ENCODE measurements at places on chromosomes 6 and 20.

GRCh38 chr6:30940361-30940986 is at the start of gene MUCL3:
MUCL3 (plus strand) TSS chr6:30940973; CDS start chr6:30941000, 27 bp downstream.
- DNase-seq, result no peak

DNA sequence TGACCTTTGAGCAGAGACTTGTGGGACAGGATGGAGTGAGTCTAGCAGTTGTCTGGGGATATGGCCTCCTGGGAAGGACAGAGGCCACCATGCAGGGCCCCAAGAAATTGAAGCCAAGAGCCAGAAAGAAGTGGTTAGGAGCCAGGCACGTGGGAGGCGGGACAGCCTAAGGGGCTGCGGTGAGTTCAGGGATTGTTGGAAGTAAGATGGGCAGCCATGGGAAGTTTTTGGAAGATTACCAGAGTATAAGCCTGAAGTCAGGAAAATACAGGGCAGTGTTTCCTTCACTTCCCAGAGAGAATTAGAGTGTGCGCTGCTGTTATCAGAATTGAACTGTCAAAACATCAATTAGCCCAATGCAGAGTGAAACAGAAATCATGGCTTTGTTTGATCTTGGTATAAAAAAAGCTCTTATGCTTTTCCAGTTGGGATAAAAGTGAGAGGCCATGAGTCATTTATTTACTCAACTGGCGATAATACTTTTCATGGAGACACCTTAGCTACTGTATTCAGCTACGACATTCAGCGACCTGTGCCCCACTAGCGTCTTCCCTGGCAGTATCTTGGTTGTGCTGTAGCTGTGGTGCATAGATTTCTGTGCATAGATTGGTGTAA is 66.9 kb downstream of the PHACTR2 start:
- DNase-seq, result peak; percentile 25

DNA sequence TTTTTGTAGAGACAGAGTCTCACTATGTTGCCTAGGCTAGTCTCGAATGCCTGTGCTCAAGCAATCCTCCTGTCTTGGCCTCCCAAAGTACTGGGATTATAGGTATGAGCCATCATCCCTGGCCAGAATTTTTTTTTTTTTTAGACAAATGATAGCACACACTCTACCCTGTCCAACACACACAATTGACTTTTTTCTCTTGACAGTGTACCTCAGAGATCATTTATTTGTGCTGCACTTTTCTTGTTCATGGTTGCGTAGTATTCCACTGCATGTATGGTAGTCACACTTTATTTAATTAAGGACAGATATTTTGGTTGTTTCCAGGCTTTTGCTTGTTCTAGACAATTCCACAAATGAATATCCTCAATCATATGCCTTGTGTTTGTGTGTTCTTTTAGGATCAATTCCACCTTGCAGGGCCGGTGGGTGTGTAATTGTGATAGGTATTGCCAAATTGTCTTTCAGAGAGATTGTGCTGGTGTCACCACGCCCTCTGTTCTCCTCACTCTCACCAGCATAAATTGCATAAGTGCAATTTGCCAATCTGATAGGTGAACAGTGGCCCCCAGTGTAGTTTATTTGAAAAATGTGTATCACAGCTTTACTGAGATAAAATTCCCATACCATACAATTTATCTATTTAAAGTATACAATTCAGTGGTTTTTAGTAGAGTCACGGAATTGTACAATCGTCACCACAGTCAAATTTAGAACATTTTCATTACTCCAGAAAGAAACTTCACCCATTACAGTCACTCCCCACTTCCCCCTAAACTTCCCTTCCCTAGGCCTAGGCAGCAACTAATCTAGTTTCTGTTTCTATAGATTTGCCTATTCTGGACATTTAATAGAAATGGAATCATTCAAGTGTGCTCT is 20.1 kb downstream of the SRC start:
- no peak for DNase-seq

- no peak for DNase-seq
Measured at GRCh38 chr6:169166896-169167580, 86.6 kb downstream of the THBS2 start.

DNA sequence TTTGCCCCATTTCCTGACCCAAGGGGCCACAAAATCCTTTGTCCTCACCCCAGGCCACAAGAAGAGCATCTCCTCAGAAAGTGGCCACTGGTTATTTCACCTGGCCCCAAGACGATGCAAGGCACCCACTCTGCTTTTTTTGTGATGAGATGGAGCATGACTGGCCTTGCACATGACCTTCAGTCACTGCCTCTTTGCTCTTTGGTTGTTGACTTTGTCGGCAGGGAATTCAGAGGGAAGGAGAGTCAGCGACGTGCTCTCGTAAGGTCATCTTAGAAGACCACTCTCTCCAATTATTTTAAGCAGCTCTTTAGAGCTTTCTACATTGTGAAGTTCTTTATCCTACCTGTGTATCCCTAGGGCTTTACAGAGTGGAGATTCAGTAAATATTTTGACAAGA is 306.7 kb downstream of the PLCB1 start:
- no peak for DNase-seq

GRCh38 chr6:134732763-134733162 is 217.1 kb downstream of the ALDH8A1 start:
- no peak for DNase-seq

GRCh38 chr6:108699290-108700041 is 138.7 kb downstream of the FOXO3 start:
- DNase-seq, result no peak

GRCh38 chr20:51745804-51746203 is 22.4 kb downstream of the ATP9A start:
- no peak for DNase-seq

DNA sequence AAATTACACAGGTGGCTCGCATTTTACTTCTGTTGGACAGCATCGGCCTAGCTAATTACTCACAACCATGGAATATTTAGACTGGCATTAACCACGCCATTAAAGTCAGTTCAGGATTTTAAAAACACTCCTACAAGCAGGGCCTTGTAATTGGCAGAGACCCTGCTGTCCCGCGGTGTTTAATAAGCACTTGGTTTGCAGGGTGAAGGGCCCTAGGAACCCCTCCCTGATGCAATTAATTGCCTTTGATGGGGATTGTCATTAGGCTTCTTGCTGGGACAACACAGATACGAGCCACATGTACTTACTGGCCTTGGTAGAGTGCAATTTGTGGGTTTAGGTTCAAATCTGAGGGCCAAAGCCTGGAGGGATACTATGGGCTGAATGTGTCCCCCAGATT is 7.8 kb upstream of the VSTM2L start:
- no peak for DNase-seq

DNA sequence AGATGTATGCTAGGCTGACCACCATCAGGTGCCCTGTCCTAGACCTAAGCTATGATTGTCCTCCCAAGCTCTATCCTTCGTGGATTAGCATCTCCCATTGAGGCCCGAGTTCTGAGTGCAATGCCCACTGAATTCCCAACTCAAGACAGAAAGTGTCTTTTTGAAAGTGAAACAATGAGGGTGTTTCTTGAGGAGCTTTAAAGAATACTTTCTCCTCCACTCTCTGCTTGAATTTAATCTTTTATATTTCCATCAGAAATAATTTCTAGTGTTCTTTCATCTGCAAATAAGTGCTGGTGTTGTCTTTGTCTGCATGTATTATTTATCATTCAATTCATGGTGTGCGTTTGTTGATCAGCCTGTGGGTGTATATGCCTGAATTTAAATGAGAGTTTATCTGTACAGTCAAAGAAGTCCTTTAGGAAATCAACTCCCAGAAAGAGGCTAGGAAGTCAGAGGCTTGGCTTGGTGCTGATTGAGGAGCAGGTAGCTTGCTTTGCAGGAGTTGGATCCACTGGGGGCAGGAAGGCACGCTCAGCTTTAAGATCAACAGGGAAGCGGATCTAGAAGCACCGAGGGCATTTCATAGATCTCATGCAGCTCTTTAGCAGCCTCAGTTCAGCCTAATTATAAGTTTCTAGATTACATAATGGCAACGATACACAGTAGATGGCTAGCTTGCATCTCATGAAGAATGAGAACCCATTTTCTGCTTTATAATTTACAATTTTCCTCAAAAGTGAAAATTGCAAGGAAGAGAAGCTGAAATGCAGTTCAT is 36.0 kb upstream of the CCN6 start:
- no peak for DNase-seq

Data from LNCaP clone FGC (cell line).